ENCODE measurements at places on chromosomes 5 and 9. TPM values are rescaled to one million over a fixed set of nuclear protein-coding genes. Genes with fewer than 3 reads are reported as not detected.

SHB gene
- total RNA-seq = 26.5 TPM

CCDC180 gene
- total RNA-seq = 4.2 TPM

SIT1 gene
- total RNA-seq = 1.6 TPM

IFNA21 gene
- total RNA-seq = not detected

PCDHB4 gene
- total RNA-seq = 0.65 TPM

CDC25C gene
- 8.9 TPM for total RNA-seq

AK8 gene
- total RNA-seq = not detected

PTPA gene
- 48.2 TPM for total RNA-seq

NDFIP1 gene
- 71.4 TPM for total RNA-seq

SFXN1 gene
- total RNA-seq = 15.9 TPM

FBN2 gene
- 45.1 TPM for total RNA-seq

All from fibroblast of the aortic adventitia (primary cell).